ENCODE measurements at places on chromosomes 16 and 17.

GRCh38 chr16:87336434-87337240 lies 19.4 kb upstream of the C16orf95 start:
- no peak for DNase-seq

- no peak for DNase-seq
Observed at GRCh38 chr17:41513168-41513547, 5.5 kb downstream of the KRT15 start.

GRCh38 chr17:11943759-11944347 lies 53.4 kb downstream of the ZNF18 start:
- DNase-seq = no peak

DNA sequence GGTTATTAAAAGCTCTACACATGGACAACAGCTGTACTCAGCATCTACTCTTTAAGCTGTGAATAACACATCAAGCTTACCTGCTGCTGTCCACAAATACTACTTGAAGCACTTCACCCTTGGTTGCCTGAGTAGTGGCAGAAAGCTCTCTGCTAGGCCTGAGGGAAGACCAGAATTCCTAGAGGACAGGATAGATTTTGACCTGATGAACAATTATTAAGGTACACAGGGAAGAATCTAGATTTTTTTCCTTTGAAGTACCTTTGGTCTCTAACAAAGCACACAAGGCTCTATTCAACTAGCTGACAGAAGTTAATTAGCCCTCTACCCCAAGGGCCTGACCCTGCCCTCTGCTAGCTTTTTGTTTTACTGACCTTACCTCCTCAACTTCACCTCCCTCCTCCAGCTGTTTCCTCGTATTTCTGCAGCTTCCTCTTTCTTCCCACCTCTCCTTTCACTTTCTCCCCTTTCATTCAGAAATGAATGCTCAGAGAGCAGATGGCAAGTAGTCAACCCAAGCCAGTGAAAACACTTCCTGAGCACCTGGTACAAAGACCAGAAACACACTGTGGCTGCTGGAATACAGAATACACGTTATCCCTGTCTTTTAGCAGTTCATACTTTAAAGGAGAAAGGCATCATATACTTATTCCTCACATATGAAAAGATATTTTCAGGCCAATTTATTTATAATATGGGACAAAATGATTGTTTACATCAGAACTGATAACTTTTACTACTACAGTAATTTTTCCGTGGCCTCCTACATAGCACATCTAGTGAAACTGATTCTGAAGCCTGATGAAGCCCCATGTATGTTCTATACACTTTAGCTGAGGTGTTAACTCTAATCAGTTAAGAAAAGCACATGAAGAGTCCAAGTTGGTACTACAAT lies 5.7 kb upstream of the VEZF1 start:
- DNase-seq = peak; percentile 51

DNA sequence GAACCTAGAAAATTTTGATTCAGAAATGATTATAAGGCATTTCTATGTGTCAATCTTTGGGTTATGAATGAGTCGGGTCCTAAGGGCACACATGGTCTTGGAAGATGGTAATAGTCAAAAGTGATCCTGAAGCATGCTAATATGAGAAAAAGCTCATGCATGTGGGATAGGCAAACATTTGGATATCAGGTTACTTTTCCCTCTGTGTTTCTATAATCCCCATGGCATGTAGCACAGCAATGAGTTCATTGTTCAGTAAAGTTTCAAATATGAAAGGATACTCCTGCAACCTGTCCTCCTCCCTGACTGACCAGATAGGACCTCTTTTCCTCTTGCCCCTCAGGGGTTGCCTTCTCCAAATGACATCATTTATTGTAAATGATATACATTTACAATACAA lies 249.9 kb upstream of the MON1B start:
- DNase-seq = no peak

GRCh38 chr17:21129023-21129681 lies 2.4 kb downstream of the DHRS7B start:
- DNase-seq = peak; percentile 12

- no peak for DNase-seq
Observed at GRCh38 chr16:69328854-69329316, 1.5 kb downstream of the PDF start.

DNA sequence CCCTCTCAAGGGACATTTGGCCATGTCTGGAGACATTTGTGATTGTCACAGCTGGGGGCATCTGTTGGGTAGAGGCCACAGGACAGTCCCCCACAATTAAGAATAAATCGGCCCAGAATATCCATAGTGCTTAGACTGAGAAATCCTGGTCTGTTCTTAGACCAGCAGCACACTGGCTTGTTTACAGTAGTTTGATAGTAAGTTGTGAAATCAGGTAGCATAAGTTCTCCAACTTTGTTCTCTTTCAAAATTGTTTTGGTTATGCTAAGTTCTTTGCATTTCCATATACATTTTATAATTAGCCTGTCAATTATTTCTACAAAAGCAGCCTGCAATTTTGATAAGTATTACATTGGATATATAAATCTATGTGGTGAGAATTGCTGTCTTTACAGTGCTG lies 6.8 kb downstream of the MGRN1 start:
- no peak for DNase-seq

- no peak for DNase-seq
Observed at GRCh38 chr16:85610059-85610445, 3.1 kb upstream of the GSE1 start.

DNA sequence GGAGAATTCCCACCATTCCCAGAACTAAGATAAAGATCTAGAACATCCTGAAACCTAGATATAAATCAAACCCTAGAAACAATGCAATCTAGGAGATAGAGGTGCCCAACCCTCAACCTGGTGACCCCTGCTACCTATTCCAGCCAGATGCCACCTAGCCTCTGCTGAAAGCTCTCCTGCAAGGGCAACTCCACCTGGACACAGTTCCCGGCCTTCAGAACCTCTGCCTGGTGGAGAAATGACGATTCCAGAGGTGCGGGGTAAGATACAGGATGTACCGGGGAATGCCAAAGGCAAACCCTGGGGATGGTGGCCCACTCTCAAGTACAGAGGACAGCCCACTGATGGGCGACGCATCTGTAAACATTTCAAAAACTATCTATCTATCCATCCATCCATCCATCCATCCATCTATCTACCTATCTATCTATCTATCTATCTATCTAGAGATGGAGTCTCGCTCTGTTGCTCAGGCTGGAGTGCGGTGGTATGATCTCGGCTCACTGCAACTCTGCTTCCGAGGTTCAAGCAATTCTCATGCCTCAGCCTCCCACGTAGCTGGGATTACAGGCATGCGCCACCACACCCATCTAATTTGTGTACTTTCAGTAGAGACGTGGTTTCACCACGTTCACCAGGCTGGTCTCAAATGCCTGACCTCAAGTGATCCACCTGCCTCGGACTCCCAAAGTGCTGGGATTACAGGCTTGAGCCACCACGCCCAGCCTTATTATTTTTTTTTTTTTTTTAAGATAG lies 19.0 kb downstream of the MEAK7 start:
- DNase-seq = no peak

DNA sequence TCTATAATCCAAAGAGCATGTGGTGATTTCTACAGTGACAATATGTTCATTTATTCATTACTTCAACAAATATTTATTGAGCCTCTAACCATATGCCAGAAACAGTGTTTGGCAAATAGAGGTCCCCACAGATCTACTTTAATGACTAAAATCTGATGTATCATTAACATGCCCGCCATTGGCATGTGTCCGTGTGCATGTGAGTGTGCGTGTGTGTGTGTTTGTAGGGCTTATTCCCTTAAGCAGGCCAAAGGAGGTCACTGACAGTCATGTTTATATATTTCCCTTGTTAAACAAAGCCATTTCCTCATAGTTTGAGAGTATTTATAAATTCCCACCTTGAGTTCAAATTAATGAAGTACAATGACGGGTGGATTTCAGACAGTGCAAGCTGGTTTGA lies 174.4 kb upstream of the IRX6 start:
- DNase-seq = no peak

GRCh38 chr16:67661886-67662652 lies 1.3 kb downstream of the PARD6A start:
- DNase-seq = no peak

- DNase-seq = no peak
Observed at GRCh38 chr16:79480056-79480455, 120.5 kb downstream of the MAF start.

GRCh38 chr16:30335598-30336474 lies 19.3 kb downstream of the CD2BP2 start:
- no peak for DNase-seq

DNA sequence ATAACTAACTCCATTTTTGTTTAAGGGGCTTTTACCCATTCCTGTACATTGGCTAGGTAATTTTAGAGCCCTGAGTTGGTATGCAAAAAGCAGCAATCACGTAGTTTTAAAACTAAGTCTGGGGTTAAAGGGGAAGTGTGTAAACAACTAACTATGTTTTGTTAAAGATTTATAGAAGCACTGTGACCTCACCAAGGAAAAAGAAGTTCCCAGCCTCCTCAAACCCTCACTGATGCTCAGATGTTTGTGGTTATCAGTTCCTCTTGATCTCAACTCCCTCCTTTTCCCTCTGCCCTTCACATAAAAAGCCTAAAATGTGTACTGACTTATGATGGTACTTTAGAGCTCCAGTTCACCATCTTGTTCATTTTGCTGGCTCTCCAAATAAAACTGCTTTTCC lies 119.9 kb upstream of the IRX6 start:
- no peak for DNase-seq

DNA sequence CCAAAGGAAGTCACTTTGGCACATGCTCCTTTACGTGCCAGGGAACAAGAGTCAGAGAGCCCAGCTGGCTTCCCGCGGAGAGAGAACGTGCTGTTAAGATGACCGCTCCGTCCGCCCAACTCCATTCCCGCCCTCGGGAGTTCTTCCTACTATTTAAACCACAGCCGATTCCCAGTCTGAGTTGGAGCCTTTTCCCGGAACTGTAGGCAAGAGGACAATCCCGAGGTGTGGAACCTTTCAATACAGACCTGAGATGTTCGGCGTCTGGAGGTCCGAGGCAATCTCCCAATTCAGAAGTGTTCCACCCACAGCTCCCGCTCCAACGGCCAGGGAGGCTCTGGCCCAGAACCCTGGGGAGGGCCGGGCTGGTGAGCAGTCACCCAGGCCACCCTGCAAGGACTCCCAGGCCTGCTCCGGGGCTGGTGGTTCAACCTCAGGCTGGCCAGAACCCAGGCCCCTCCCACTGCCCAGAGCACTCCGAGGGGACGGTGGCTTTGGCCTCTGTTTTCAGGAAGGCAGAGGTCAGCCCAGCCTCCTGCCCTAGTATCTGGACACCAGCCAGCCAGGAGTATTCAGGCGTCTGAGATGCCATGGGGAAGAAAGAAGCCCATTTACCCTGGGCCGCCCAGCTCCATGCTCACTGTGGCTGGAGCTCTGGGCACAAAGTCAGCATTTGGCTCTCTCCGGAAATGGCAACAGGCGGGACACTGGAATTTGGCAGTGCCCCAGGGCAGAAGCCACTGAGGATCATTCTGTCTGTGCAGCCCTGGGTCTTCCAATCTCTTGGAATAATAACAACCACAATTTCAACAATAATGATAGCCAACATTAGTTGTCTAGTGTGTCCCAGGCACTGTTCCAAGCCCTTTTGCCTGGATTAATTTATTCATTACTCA lies 21.4 kb downstream of the EMP2 start:
- no peak for DNase-seq

- DNase-seq = no peak
Observed at GRCh38 chr17:40663252-40663651, 1.7 kb downstream of the KRT222 start.

- DNase-seq = no peak
Observed at GRCh38 chr17:81821147-81821546, 11.9 kb downstream of the MCRIP1 start.

DNA sequence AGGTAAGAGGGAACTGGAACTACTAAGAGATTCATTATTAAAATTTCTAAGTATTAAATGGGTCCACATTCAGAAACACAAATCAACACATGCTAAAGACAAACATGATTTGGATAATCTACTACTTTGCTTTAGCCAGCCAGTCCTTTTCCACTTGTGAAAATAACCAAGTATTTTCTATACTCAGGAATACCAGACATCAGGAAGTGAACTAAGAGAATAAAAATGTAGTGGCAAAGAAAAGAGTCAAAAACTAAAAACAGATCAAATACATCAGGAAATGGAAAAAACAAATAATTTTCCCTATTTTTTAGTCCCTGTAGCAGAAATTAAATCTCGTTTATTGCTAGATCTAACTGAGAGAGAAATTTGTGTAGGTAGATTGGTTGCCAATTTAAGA lies 78.0 kb downstream of the MYO1D start:
- no peak for DNase-seq

DNA sequence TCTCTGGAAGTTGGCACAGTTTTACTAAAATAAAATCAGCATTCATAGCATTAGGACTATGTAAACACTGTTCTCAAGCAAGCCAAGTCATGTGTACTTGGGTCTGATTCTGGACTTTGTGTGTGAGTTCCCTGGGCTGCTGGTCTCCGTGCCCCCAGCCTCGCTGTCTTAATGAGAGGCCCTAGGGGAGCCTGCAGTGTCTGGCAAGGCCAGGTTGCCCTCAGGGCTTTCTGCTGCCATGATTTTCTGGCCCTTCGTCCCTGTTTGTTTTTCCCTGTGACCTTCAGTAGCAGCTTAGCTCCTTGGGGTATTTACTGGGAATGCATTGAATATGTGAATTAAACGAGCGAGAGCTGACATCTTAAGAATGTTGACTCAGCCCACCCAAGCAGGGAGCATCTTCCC lies 161.8 kb downstream of the RPTOR start:
- DNase-seq = no peak

DNA sequence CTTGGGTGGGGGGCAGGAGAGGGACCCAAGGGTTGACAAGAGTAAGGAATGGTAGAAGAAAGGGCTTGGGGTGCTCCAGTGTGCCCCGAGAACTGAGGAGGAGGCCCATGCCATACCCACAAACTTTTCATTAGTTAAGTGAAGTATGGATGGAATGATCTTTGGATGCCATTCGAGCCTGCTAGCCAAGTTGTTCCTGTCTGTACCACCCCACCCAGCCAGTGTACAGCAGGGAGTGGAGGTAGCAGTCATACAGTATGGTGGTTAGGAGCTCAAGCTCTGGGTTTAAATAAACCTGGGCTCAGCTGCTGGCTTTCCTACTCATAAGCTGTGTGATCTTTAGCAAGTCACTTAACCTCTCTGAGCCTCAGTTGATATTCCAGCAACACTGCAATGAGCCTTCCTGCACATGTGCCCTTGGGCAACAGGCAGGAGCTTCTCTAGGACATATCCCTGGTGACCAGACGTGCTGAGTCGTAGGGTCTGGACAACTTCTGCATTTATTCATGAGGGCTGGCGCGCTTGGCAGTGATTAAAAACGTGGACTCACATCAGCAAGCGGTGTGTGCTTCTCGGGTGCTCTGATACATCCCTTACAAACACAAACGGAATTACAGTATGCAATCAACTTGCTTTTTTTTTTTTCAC lies 22.9 kb downstream of the ITPRIPL2 start:
- no peak for DNase-seq
